ENCODE measurements at places on chromosomes 12 and 14. TPM values are rescaled to one million over a fixed set of nuclear protein-coding genes. Genes with fewer than 3 reads are reported as not detected.

The KLHDC1 gene
- 2.6 TPM for total RNA-seq

The PMCH gene
- 0.70 TPM for total RNA-seq

The AMN gene
- total RNA-seq = 0.23 TPM

The GPR84 gene
- total RNA-seq = 0.25 TPM

The ADAMTS20 gene
- not detected for total RNA-seq

The INSM2 gene
- not detected for total RNA-seq

The KRT4 gene
- not detected for total RNA-seq

Data from activated CD4-positive, alpha-beta memory T cell treated with anti-CD3 and anti-CD28 coated beads, Interleukin-2, amount 10 ng/mL, durations not matched to agents 7 days and 5 days (primary cell).